Chondrocyte (in vitro differentiated cells): ENCODE measurements at places on chromosomes 5 and 9. TPM values are rescaled to one million over a fixed set of nuclear protein-coding genes. Genes with fewer than 3 reads are reported as not detected.

GRCh38 chr5:9042241-9042640 is 503.6 kb downstream of the SEMA5A start:
- no peak for DNase-seq
- H3K36me3 ChIP-seq, result peaks cover 46% of the 10 kb centered on the region
- no peak overlapping the region for H3K4me3 ChIP-seq
- H3K27ac ChIP-seq, result no peak overlapping the region

GRCh38 chr9:123616707-123617106 is 260.7 kb downstream of the CRB2 start:
- no peaks in the 10 kb centered on the region for H3K27me3 ChIP-seq
- no peak overlapping the region for H3K4me3 ChIP-seq

DNA sequence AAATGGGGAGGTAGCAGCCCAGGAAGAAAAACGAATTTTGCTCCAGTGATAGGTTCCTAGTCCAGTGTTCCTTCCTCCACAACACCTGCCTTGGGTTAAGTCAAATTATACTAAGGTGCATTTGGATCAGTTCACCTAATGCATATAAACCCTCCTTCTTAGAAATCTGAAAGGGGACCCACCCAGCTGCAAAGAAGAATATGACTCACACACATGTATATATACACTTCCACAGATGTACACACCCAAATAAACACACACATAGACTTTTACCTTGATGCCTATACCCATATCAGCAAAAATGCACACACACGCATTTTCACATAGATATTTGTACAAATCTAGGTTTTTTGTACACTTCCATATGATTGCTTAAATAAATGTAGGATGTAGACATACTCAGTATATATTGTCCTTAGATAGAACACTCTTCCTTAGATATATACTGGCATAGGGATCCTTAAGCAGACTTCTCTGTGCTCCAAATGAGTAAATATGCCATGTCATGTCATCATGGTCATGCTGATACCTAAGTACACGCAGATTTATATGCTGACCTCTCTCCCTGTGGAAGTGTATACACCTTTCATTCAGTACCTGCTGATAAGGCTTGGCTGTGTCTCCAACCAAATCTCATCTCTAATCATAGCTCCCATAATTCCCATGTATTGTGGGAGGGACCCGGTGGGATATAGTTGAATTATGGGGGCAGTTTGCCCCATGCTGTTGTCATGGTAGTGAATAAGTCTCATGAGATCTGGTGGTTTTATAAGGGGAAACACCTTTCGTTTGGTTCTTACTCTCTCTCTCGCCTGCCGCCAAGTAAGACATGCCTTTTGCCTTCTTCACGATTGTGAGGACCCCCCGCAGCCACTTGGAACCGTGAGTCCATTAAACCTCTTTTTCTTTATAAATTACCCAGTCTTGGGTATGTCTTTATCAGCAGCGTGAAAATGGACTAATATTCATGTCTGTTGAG is 10.2 kb downstream of the ADRB2 start:
- peaks cover 2% of the 10 kb centered on the region for H3K4me1 ChIP-seq
- no peaks in the 10 kb centered on the region for H3K27me3 ChIP-seq
- no peak for DNase-seq

FAM200C gene
- total RNA-seq, result 3.9 to 7.2 TPM (median 4.1 TPM) in 3 replicates

FRRS1L gene
- total RNA-seq, result 3.6 to 5.3 TPM (median 4.1 TPM) in 3 replicates

GPX3 gene
- total RNA-seq, result 1.5 to 5.3 TPM (median 4.9 TPM) in 3 replicates
